ENCODE measurements at places on chromosomes 4 and X. TPM values are rescaled to one million over a fixed set of nuclear protein-coding genes. Genes with fewer than 3 reads are reported as not detected.

SLIT2 gene
- total RNA-seq: 26.4 TPM

COX7B2 gene
- total RNA-seq: not detected

NLRP2B gene
- total RNA-seq: under 0.01 TPM

SMARCAD1 gene
- 27.1 TPM for total RNA-seq

TKTL1 gene
- not detected for total RNA-seq

CRLF2 gene
- not detected for total RNA-seq

SEC24B gene
- 9.5 TPM for total RNA-seq

MAGEC2 gene
- total RNA-seq: 0.14 TPM

STAG2 gene
- 106 TPM for total RNA-seq

UGT2B15 gene
- not detected for total RNA-seq

AKAP14 gene
- total RNA-seq: not detected

RAB39B gene
- total RNA-seq: 0.85 TPM

FABP2 gene
- not detected for total RNA-seq

KCND1 gene
- 0.28 TPM for total RNA-seq

TEX13D gene
- total RNA-seq: not detected

ADAMTS3 gene
- total RNA-seq: 3.8 TPM

TMSB15B gene
- total RNA-seq: 2.7 TPM

CFI gene
- total RNA-seq: 6.9 TPM

FMR1NB gene
- total RNA-seq: not detected

LPAR4 gene
- not detected for total RNA-seq

GPRASP3 gene
- total RNA-seq: 5.0 TPM

DCAF4L1 gene
- 0.09 TPM for total RNA-seq

PNMA6F gene
- total RNA-seq: not detected

CCSER1 gene
- 0.14 TPM for total RNA-seq

XAGE1A gene
- total RNA-seq: not detected

HPGD gene
- total RNA-seq: 0.09 TPM

NXF2 gene
- not detected for total RNA-seq

GLUD2 gene
- 1.00 TPM for total RNA-seq

EDA2R gene
- 13.6 TPM for total RNA-seq

YY2 gene
- 1.00 TPM for total RNA-seq

CORIN gene
- total RNA-seq: 0.09 TPM

SH3RF1 gene
- total RNA-seq: 16.3 TPM

DUSP21 gene
- not detected for total RNA-seq

GATA1 gene
- total RNA-seq: not detected
